NCI-H1092 (cell line): ENCODE measurements at places on chromosomes 13 and 19.

DNA sequence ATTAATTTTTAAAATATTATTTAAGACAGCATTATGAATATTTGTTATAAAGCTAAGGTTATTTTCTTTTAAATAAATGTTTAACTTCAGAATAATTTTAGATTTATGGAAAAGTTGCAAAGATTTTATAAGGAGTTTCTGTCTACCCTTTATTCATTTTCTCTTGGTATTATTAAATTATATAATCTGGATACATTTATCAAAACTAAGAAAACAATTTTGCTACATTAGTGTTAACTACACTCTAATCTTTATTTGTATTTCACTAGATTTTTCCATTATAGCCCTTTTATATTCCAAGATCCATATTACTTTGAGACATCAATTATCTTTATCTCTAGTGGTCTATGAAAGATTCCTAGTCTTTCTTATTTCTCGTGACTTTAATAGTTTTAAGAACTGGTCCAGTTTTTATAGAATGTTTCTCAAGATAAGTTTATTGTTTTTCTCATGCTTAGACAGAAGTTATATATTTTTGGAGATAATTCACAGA is 1243.7 kb upstream of the PCDH9 start:
- no peak for DNase-seq

DNA sequence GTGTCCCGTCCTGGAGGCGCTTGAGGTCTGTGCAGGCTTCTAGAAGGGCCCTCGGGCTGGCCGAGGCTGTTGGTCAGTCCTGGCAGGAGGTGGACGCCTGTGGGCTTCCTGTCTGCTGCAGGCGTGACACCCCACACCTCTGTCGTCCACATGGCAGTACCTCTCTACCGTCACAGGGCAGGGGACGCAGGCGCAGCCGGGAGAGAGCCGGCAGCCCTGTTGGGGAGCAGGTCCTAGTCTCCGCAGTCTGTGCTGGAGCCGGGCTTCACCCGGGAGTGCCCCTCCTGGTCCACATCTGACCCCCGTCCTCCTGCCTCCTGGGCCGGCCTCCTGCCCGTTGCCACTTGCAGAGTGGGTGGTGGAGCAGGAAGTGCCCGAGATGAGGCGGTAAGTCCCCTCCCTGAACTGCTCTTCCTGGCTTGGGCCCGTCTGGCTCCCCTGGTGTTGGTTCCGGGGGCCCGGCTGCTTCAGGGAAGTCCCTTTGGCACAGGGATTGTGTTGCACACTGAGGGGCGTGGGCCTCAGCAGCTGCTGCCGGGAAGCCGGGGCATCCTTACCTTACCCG is 106.0 kb downstream of the KDM4B start:
- DNase-seq: no peak

- DNase-seq: no peak
These were observed 37.0 kb upstream of the PCDH9 start for GRCh38 chr13:67267136-67267535.

DNA sequence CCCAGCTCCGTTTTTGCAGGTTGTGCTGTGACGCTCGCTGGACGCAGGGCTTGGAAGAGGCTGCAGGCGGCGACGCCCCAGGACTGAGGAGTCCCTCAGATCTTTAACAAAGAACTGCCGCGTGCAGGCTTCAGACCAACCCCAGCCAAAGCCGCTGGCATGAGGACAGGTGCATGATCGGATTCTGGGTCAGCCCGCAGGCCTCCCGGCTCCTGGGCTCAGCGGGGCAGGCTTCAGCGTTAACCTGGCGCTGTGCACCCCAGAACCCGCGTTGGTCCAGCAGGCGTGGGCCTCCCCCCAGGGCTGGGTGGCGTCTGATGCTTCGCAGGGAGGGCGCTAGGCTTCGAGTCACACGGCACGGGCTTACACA is 920 bp upstream of the TIMM13 start:
- DNase-seq: peak; percentile 29

- no peak for DNase-seq
These were observed 405.2 kb upstream of the PRR20A start for GRCh38 chr13:56735537-56735942.

DNA sequence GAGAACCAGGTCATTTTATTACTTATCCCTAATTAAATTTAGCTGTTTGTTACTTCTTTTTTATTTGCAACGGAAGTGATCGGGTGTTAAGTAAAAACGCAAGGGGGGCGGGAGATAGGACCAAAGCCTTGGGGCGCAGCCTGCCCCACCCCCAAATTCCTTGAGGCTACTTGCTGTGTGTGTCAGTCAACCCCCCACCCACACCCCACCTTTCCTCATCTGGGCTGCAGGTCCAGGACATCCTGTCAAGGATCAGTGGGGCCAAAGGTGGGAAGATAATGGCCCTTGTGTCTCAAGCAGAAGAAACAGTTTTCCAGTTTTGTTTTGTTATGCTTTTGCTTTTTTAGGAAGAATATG is 1.2 kb upstream of the FOXO1 start:
- no peak for DNase-seq

GRCh38 chr19:33241530-33242101 is 16.0 kb upstream of the SLC7A10 start:
- no peak for DNase-seq

DNA sequence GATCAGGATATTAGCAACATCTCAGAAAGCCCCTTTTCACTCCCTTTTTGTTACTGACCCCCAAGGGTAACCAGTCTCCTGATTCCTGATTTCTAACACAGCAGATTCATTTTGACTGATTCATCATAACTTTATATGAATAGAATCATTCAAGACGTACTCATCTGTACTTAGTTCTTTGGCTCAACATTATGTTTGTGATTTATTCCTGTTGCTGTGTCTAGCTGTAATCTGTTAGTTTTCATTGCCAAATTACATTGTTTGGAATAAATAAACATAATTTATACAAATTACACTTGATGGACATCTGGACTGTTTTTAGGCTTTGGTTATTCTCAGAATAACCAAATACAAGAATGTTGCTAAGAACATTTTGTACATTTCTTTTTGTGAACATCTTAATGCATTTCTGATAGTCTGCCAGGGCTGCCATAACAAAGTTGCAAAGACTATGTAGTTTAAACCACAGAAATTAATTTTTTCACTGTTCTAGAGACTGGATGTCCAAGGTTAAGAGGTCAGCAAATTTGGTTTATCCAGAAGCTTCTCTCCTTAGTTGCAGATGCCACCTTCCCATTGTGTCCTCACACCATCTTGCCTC is 62.8 kb upstream of the EDNRB start:
- no peak for DNase-seq

GRCh38 chr19:19835560-19836038 is 14.0 kb upstream of the ZNF506 start:
- DNase-seq: no peak

- DNase-seq: no peak
These were observed 41.3 kb downstream of the FLT3 start for GRCh38 chr13:28058866-28059613.

DNA sequence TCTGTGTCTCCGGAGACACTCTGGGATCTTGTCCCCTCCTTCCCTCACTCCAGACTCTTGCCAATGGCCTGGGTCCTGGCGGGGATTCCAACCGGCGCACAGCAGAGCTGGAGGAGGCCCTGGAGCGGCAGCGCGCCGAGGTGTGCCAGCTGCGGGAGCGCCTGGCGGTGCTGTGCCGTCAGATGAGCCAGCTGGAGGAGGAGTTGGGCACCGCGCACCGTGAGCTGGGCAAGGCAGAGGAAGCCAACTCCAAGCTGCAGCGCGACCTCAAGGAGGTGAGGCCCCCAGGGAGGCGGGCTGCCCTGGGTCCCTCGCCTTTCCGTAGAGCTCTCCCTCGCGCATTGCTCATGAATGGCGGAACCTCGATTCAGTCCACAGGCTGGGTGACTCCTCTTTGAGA is 11.0 kb downstream of the PPFIA3 start:
- DNase-seq: no peak

- no peak for DNase-seq
These were observed 84.3 kb downstream of the RNASEH2B start for GRCh38 chr13:50993934-50994333.

GRCh38 chr13:110135977-110136597 is 170.9 kb downstream of the COL4A1 start:
- no peak for DNase-seq

DNA sequence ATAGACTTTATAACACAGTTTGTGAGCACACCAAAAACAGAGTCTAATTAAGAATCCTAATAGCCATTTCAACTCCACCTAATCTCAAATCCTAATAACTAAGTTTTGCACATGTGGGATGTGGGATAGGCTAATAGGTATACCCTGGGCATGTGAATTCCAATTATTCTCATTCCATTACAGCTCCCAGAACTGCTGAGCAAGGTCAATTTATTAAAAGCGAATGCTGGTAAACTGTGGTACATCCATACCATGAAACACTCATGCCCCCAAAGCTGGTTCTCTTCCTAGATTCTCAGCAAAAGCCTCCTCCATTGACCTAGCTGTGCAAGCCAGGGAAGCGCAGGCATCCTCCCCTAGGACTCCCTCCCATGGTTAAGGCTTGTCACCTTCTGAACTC is 113.8 kb downstream of the USP12 start:
- no peak for DNase-seq

DNA sequence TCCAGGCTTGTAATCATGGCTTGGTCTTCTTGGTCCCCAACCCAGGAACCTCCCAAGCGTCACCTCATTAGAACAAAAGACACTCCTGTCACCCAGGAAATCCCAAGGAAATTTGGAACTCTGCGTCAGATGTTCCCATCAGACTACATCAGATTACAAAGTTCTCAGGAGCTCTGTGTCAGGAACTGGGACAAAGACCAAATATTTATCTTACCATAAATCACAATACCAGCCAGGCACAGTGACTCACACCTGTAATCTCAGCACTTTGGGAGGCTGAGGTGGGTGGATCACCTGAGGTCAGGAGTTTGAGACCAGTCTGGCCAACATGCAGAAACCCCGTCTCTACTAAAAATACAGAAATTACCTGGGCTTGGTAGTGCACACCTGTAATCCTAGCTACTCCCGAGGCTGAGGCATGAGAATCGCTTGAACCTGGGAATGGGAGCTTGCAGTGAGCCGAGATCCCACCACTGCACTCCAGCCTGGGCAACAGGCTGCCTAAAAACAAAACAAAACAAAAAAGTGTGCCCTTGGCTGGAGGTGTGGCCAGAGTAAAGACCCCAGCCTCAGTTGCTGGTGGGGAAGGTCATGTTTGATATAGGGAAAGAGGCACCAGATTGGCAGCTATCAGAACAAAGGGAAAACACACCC is 16.7 kb upstream of the CCDC124 start:
- DNase-seq: no peak

DNA sequence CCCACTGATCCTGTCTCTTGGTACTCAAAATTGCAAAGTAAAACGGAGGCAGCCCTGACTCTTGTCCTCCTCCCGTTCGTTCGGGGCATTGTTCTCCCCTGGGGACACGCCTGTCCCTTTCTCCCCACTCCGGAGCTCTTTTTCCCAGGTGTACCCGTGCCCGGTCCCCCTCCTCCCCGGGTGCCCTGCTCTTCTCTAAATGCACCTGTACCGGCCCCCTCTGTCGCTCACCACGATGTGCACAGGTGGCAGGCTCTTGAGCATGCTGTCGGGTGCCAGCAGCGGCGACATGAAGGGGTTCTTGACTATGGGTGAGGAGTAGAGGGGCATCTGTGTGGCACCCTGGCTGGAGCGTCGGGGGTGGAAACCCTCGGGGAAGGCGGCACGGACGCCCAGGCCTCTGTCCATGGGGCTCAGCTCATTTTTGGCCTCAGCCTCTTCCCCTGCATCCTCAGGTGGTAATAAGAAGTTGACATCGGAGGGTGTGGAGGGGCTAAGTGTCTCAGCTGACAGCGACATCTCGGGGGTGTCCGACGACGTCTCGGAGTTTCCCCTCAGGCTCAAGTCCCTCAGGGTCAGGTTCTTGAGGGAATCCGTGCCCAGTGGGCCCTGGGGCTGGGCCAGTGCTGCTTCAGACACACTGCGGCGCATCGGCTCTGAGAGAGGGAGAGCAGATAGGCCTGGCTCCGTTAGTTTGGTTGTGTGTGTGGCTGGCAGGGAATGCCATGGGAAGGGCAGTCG is 12.4 kb upstream of the CNFN start:
- peak; percentile 10 for DNase-seq

GRCh38 chr13:27052551-27053208 is 118.9 kb downstream of the USP12 start:
- no peak for DNase-seq

GRCh38 chr13:73168953-73169401 is 110.2 kb downstream of the KLF5 start:
- DNase-seq: no peak

- DNase-seq: no peak
These were observed 12.1 kb downstream of the PRAM1 start for GRCh38 chr19:8490395-8490760.

- DNase-seq: no peak
These were observed 206.3 kb downstream of the RAP2A start for GRCh38 chr13:97640268-97640667.

DNA sequence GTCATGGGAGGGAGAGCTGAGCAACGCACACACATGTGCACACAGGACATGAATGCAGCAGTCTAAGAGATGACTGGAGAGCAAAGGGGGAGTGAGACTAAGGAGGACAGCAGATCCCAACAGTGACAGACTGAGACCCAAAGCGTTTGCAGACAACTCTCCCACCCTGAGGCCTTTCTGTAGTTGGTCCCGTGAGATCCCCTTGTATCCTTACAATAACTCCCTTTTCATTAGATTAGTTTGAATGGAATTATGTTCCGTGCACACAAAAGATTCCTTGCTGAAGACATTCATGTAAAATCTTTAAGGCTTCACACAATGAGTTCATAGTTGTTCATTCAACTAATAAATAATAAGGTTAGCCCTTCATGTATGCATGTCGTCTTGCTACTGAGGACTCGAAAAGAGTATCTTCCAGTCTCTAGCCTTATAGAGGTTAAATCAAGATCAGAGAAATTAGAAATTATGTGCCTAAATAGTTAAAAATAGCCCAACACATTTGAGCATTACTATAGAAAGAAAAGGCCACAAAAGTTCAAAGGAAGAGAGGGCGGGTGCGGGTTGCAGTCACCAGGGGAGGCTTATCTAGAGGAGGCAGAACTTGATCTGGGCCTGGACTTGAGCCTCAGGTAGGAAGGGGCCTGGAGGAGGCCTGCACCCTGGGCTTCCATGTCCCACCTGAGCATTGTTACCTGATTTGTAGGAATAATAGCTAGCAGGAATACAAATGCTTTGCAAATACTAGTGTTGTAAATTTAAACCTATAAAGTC is 3.1 kb upstream of the GTF3A start:
- no peak for DNase-seq

GRCh38 chr19:29610213-29610573 is 4.1 kb downstream of the POP4 start:
- no peak for DNase-seq

GRCh38 chr13:41061914-41062837 is 867 bp downstream of the WBP4 start:
- DNase-seq: no peak

DNA sequence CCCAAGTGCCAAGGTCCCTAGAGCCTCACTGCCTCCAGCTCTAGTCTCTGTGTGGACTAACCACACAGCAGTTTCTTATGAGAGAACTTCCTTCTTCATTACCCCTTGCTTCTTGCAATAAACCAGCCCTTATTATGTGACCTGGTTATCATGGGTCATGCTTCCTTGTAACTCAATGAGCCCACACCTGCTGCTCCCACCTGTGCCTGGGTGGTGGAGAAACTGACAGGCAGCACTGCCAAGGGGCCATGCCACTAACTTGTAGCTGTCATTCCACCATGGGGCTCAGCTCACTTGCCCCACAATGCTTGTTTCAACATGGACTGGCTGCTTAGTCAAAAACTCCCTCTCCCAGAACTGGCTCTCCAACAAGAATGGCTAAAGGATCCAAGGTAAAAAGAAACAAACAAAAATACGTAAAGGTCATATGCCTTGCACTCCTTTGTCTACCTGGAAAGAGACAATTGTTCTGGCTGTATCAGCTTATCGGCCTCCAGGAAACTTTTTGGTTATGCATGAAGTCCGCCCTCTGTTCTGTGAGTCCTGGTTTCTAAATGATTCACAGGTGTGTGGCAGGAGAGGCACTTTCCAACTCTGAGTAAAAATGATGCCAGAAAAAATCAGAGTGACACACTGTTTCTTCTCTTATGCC is 446.4 kb downstream of the COG6 start:
- DNase-seq: no peak
